ENCODE measurements at places on chromosomes 3 and 15. TPM values are rescaled to one million over a fixed set of nuclear protein-coding genes. Genes with fewer than 3 reads are reported as not detected.

The USP3 gene
- 17.2 TPM for polyA plus RNA-seq

GRCh38 chr3:137099364-137100219 lies 141.8 kb downstream of the IL20RB start:
- no peak for DNase-seq

The IL17RC gene
- 28.1 TPM for polyA plus RNA-seq

GRCh38 chr15:89767411-89767915 lies 8.7 kb upstream of the MESP2 start:
- DNase-seq: no peak

The GOLGA6L4 gene
- polyA plus RNA-seq: 0.92 TPM
